Stimulated activated CD4-positive, alpha-beta T cell treated with anti-CD3 and anti-CD28 coated beads, Interleukin-12 subunit alpha, Interleukin-12 subunit beta, amount 100 ng/mL, for 4 hours (primary cell): ENCODE measurements at places on chromosomes 6 and 20.

- DNase-seq, result no peak
Measured at GRCh38 chr6:32432050-32432450, 7.6 kb upstream of the HLA-DRA start.

GRCh38 chr20:58743929-58744534, 51.4 kb downstream of the NPEPL1 start:
- no peak for DNase-seq

- DNase-seq, result no peak
Measured at GRCh38 chr20:50200482-50201104, 10.0 kb downstream of the CEBPB start.

DNA sequence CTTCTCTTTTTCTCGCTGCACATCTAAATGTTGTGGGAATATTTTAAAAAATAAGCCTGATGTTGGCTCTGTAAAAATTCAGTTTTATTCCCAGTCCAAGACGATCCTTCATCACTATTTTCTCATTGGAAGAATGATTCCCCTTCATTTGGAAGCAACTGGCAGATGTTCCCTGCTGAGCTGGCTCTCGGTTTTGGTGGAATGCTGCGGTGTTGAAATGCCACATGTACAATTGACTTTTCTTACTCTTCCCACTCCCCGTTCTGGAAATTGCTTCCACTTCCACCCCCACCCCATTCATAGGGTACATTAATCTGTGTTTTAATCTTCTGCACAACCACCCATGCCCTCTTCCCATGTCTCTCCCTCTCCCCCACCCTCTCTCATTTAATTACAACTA, 496.3 kb upstream of the MAP3K7 start:
- no peak for DNase-seq

DNA sequence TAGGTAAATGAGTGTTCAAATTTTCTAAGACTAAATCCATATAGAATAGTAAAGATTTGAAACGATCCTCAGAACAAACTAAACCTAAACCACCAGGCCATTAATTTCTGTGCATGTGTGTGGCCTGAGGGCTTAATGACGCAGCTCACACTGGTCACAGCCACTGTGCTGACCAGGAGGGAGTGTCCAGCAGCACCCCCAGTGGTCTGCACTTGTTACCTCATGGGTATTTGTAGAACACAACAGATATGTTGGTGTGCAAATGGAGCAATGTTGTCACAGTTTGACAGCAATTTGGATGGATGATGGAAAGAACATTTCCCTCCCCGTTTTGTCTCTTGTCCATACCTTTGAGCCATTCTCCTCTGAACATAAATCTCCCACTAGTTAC, 122.4 kb upstream of the EXOC2 start:
- no peak for DNase-seq

DNA sequence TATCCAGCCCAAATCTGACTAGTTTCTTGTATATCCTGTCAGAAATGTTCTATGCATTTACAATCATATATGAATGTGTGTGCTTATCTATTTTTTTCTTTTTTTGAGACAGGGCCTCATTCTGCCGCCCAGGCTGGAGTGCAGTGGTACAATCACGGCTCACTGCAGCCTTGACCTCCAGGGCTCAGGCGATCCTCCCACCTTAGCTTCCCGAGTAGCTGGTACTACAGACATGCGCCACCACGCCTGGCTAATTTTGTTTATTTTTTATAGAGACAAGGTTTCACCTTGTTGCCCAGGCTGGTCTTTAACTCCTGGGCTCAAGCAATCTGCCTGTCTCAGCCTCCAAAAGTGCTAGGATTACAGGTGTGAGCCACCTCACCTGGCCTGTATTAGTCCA, 3.0 kb upstream of the RAB44 start:
- DNase-seq, result no peak

GRCh38 chr6:149343501-149343900, 26.0 kb downstream of the TAB2 start:
- DNase-seq, result no peak

DNA sequence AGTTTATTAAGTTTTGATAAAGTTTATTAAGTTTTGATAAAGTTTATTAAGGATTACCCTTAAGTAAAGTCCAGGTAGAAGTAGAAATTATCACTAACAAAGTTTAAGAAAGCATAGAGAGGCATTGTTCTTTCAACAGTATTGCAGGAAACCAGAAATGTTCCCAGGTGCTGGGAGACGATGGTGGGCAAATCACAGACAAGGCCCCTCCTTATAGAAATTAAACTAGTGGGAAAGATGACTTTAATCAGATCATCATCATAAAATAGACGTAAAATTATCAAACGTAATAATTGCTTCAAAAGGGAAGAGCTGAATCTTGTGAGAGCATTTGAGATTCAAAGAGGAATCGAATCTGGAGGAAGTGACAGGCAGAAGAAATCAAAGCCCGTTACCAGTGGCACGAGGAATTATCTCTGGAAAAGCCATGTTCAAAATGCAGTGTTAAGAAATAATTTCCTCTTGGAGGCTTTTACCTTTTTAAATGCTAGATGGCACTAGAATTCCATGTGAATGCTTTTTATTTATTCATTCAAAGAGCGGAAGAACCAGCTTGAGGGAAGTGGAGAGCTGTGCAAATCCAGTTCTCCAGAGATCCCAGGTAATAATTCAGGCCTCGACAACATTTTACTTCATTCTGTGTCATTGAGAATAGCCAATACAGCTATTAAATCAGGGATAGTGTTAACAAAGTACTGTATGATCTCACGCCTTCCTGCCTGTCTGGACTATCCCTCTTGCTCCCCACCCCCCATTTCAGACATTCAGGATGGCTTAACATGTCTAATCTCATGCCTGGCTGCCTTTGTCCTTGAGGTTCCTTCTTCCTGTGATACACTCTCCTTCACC, 1.0 kb upstream of the APMAP start:
- no peak for DNase-seq

DNA sequence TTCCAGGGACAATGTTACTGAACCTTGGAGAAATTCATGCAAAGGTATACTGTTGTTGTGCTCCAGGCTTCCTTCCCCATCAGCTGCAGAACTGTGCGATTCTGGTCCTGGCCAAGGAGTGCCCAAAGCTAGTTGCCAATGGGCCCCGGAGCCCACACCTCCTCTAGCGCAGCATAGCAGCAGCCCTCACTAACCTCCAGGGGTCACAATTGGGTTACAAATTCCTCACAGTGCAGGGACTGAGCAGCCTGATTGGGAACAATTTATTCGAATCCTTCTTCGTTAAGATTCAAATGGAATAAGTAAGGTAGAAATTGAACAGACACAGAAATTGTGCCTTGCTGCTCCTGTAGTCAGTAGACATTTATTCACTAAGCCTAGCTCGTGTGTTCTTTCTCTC, 284.9 kb downstream of the PRKN start:
- DNase-seq, result no peak

DNA sequence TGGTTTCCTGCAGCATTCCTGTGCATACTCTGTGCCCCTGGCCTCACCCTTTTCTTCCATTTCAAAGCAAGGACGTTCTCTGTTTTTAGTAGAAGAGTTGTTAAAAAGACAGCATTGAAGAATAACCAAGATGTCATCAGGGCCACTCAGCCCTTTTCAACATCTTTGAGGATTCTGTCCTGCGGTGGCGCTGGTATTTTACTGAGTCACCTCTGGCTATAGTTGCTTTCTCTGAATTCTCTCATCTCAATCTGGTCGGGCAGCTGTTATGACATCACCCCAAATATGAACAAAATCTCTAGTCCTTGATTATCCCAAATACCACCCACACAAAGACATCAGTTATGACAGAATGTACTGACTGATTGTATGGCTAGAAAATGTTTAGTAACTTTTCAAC, 204.2 kb downstream of the GRIK2 start:
- no peak for DNase-seq

DNA sequence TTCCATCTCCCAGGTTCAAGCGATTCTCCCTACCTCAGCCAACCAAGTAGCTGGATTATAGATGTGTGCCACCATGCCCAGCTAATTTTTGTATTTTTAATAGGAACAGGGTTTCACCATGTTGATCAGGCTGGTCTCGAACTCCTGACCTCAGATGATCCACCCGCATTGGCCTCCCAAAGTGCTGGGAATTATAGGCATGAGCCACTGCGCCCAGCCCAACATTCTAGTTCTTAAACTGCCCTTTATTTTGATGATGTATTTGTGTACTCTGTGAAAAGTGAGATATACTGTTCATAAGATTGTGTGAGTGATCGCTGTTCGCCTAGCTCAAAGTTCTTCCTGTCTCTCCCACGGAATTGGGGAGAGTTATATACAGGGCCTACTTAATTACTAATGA, 93.1 kb downstream of the HFE start:
- no peak for DNase-seq

GRCh38 chr20:47686545-47686944, 98.7 kb downstream of the SULF2 start:
- DNase-seq, result no peak

GRCh38 chr6:80009531-80009930, 5.1 kb downstream of the TTK start:
- no peak for DNase-seq

GRCh38 chr6:118353564-118353963, 194.5 kb upstream of the PLN start:
- DNase-seq, result no peak

- DNase-seq, result no peak
Measured at GRCh38 chr6:169847901-169848311, 96.5 kb downstream of the ERMARD start.

DNA sequence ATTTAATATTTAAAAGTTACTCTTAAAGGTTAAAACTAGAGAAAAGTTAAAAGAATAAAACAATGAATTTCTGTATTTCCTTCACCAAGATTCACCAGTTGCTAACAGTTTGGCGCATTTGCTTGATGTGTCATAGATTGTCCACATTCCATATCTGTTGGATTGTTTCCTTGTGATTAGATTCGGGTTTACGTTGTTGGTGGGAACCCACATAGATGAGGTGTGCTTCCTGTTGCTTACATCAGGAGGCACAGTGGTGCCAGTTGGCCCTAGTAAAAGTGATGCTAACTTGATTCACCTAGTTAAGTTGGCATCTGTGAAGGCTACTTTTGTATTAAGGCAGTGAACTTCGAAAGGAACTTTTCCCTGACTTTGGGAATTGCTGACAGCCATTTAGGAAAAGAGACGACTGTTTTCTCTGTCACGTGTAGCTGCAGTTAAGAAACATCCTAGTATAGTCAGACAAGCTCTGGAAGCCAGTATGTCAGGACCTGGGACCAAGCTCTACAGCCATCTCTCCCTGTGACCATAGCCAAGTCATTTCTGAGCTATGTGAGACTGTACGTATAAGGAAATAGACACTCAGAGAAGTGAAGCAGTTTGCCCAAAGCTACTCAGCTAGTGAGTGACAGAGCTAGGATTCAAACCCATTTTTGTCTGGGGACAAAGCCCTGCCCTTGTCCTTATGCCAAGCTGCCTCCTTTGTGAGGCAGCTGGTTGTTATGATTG, 49.0 kb downstream of the PPARD start:
- no peak for DNase-seq

DNA sequence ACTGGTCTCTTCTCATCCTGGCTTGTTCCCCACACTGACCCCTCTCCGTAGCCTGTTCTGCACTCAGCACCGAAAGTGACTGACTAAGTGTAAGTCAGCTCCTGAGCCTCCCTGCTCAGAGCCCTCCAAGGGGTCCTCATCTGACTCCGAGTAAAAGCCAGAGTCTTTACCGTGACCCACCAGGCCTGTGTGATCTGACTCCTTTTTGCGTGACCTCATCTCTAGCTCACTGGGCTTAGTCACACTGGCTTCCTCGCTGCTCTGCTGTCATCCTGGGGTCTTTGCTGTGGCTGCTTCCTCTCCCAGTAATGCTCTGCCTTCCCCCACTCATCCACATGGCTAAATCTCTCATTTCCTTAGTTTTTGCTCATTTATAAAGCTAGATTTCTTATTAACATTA, 116.6 kb downstream of the PLCB4 start:
- DNase-seq, result no peak

DNA sequence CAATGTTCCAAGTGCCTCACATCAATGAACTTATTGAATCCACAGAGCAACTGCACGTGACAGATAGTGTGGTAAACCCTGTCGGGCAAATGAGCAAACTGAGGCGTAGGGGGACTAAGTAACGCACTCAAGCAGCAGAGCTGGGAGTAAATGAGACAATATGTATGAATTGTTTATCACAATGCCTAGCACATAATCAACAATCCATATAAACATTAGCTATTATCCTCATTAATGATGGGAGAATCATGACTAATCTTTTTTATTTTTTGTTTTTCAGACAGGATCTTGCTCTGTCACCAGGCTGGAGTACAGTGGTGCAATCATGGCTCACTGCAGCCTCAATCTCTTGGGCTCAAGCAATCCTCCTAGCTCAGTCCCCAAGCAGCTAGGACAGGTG, 43.9 kb upstream of the B4GALT5 start:
- no peak for DNase-seq

DNA sequence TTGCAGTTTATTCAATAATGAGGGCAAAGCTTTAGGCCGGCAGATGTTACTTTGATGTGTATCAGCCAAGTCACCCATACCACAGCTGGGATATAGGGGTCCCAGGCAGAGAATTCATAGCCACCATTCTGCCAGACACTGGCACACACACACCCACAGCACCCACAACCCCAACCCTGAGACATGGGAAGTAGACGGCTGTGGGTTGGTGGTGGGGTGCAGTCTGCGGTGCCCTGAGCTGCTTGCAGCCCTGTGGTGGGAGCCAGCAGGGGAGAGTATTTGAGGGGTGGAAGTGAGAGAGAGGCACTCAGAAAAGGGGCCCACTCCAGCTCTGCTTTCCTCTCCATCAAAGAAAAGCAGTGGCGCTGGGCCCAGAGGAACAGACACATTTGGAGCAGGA, 125.3 kb downstream of the FOXO3 start:
- DNase-seq, result no peak

DNA sequence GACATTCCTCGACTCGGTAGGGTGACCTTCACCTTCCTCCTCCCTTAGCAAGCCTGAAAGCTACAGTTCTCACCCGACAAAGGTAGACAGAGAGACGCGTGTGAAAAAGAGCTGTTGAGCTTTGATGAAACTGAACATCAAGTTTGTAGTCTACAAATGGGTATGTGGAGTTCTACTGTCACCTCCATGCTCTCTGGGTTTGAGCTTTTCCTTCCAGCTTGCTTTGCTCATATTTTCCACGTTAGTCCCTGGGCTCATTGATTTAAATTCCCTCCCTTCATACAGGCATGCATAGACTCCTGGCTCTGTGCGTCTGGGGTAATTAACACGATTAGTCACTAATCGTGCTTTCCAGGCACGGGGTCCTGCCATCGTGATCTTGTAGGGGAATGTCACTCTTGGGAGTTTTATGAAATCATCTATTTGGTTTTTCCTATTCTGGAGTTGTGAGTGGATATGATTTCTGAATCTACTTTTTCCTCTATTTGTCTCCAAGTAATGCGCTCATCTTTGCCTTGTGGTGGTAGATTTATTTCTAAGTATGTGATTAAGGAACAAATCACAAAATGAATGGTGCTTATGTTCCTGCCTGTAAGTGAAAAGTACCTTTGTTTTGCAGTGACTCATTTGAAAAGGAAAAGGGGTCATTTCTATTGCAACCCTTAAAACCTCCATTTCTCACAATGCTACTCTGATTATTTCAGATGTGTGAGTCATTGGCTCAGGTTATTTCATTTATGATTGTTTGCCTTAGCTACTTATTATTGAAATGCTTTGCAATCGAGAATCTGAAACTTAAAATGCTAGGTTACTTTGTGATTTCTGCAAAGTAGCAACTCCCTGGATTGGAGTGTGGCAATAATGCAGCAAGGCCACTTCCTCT, 154.6 kb downstream of the ZDHHC14 start:
- DNase-seq, result no peak

GRCh38 chr6:157491571-157492232, 110.7 kb downstream of the ZDHHC14 start:
- no peak for DNase-seq
